ENCODE measurements at places on chromosomes 4 and X.

DNA sequence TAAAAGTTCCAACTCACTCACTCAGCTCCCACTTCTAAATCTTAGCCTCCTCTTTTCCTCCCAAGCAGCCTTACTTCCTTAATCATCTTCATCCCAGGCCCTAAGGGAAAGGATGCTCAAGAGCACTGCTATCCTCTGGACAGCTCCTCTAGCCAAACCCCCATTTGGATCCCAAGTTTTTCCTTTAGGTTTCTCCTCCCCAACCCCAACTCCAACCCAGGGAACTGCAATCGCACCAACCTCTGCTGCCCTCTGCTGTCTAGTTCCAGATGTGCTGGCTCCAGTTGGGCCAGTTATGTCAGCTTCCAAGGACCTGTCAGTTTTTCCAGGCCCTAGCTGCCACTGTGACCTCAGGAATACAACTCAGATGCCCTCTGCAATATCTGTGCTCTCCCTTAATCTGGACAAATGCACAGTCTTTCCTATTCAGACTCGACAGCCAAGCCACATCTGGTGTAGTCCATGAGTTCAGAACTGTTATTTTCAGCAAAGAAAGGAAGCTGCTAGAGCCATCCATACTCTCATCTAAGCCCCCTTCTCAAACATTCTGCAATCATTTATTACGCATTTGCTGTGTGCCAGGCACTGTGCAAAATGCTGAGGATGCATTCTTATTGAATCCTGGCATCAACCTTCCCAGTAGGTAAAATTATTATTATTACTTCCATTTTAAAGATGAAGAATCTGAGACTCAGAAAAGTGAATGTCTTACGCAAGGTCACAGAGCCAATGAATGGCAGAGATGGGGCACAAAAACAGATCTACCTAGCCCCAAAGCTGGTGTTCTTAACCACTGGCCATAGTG is 12.3 kb upstream of the XPNPEP2 start:
- DNase-seq = peak; percentile 75

GRCh38 chr4:2402048-2402842 is 16.2 kb downstream of the ZFYVE28 start:
- peak; percentile 97 for DNase-seq

DNA sequence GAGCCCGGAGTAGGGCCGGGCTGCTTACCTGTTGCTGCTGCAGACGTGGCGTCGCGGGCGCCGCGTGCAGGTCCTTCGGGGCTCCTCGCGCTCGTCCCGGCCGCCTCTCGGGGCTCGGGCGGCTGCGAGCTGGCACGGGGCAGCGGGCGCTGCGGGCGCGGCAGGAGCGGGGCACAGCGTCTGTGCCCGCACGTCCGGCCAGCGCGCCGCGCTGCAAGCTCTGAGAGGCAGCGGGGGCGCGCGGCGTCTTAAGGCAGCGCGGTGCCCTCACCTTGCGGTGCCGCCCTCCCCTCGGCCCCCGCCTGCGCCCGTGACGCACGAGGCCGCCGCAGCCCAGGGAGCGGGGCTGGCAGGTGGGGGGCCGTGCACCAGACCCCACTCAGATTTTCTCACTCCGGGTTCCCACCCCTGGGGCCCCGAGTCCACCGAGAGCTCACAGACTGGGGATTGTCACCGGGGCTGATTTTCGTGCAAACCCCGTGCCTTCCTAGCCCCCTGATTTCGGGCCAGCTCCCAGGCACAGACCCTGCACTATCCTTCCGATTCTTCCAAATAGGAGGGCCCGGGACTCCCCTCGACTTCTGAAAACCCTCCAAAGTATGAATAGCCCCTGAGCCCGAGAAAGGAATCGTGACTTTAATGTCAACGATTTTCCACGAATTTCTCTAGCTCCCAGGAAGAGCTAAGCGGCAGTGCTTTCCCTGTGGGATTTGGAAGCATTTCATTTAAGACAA is at the start of gene GPR101:
Gene GPR101, minus strand, starts transcription at position 222 of the 734 bp plus-strand sequence. CDS start 2,321 bp downstream, outside the sequence.
- peak; percentile 49 for DNase-seq

DNA sequence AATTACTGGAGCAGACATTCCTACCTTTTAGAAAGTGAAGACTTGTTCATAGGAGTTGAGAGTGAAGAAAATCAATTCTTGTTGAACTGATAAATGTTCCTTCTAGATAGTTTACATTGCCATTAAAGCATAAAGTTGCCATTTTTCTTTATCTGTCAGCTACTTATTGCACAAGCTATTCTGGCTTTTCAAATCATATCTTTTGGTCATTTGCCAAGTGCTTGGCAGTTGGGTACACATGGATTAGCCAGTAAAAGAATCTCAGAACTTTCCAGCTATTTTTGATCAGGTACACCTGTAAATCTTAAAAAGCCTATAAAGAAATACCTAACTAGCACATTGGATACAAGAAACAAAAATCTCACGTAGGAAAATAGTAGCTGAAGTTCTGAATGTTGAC is 56.4 kb upstream of the PNPLA4 start:
- no peak for DNase-seq

GRCh38 chr4:51894059-51894645 is 51.2 kb downstream of the DCUN1D4 start:
- no peak for DNase-seq

All from DMS53 (cell line).